Right kidney (tissue), 9 donors: ENCODE measurements at places on chromosomes 5 and 9.

- DNase-seq, result no peak
These were observed 228.9 kb upstream of the CD180 start for GRCh38 chr5:67425514-67425913.

- no peak for DNase-seq
These were observed 559.9 kb downstream of the PSAT1 start for GRCh38 chr9:78856781-78857180.

GRCh38 chr9:71763832-71764231 lies 4.5 kb downstream of the CEMIP2 start:
- no peak for DNase-seq

GRCh38 chr5:133034064-133034463 lies 7.7 kb upstream of the ZCCHC10 start:
- DNase-seq, result no peak

DNA sequence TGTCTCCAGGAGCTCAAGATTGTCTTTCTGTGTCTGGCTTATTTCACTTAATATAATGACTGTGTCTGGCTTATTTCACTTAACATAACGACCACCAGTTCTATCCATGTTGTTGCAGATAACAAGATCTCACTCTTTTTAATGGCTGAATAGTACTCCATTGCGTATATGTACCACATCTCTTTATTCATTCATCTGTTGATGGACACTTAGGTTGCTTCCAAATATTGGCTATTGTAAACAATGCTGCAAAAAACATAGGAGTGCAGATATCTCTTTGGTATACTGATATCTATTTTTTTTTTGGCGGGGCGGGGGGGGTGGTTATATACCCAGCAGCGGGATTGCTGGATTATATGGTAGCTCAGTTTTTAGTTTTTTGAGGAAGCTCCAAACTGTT lies 45.5 kb downstream of the FER start:
- no peak for DNase-seq

GRCh38 chr5:110545716-110546115 lies 180.8 kb downstream of the TMEM232 start:
- DNase-seq, result no peak

GRCh38 chr9:126796758-126797157 lies 8.1 kb upstream of the ZBTB43 start:
- no peak for DNase-seq

GRCh38 chr5:14056039-14056438 lies 87.1 kb upstream of the TRIO start:
- DNase-seq, result no peak

GRCh38 chr5:14834062-14834461 lies 37.5 kb downstream of the ANKH start:
- no peak for DNase-seq
